Muscle of back (tissue), 13 donors: ENCODE measurements at places on chromosomes 6 and 20. TPM values are rescaled to one million over a fixed set of nuclear protein-coding genes. Genes with fewer than 3 reads are reported as not detected.

The SYTL3 gene
- polyA plus RNA-seq: 6.8 TPM

The SPDEF gene
- polyA plus RNA-seq: not detected

The CTAGE9 gene
- not detected for polyA plus RNA-seq

The PRL gene
- 1.5 TPM for polyA plus RNA-seq

The LY6G6D gene
- polyA plus RNA-seq: not detected

The TNNC2 gene
- 6,389 TPM for polyA plus RNA-seq

The SERINC3 gene
- 54.0 TPM for polyA plus RNA-seq

The VSX1 gene
- polyA plus RNA-seq: not detected

The SLC22A2 gene
- 0.10 TPM for polyA plus RNA-seq

The SAMD5 gene
- polyA plus RNA-seq: 3.0 TPM

The GSTA4 gene
- polyA plus RNA-seq: 66.8 TPM

The FAM110A gene
- 12.9 TPM for polyA plus RNA-seq

The GSTA3 gene
- polyA plus RNA-seq: not detected

The BACH2 gene
- polyA plus RNA-seq: 4.1 TPM

The RSPH9 gene
- polyA plus RNA-seq: 0.84 TPM

The COX4I2 gene
- polyA plus RNA-seq: 9.2 TPM

The GABRR1 gene
- polyA plus RNA-seq: 1.2 TPM

The MYLK2 gene
- 45.9 TPM for polyA plus RNA-seq

The RALY gene
- 124 TPM for polyA plus RNA-seq

The OR12D3 gene
- polyA plus RNA-seq: not detected

The FAM83C gene
- not detected for polyA plus RNA-seq

The MAFB gene
- polyA plus RNA-seq: 11.4 TPM
